ENCODE measurements at places on chromosomes 1 and 21.
A peak's percentile ranks its signal among the peaks of the same experiment; 100 is the strongest.

- peak; percentile 68 for DNase-seq
Observed at GRCh38 chr21:42091899-42092508, 20.9 kb downstream of the UMODL1 start.

DNA sequence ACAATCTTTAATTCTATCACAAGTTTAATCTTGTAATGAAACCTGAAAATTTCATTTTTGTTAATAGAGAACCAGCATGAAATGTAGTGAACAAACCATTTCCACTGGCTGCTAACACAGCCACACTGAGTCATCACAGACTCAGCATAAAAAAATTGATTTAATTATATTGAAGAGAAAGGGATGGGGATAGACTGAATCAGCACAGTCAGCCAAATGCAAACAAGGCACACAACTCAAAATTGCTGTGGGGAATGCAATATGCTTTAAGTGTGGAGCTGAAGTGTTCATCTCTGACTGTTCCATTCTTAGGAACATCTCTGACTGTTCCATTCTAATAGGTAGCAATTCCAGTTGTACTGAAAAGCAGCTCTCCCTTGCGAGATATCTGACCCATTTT is 299.8 kb downstream of the MRPL39 start:
- DNase-seq = no peak

- DNase-seq = no peak
Observed at GRCh38 chr1:223358826-223359225, 5.2 kb downstream of the SUSD4 start.

DNA sequence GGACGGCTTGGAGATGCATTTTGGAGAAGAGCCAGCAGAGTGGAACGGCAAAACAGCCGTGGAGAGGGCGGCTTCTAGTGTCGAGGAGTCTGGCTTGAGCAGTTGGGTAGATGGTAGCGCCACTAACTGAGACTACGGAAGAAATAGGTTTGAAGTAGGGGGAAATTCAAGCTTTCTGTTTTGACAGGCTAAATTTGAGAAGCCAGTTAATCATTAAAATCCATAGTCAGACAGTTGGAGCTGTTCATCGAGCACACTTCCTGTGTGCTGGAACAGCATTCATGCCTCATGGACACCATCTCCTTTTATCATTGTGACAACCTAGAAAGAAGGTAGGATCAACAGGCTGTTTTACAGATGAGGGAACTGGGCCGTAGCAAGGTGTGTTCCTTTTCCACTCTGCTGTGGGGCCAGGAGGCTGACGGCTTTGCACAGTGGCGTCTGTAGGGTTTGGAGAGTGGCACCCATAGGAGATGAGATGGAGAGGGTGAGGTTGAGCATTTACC is 3.4 kb upstream of the PKLR start:
- no peak for DNase-seq

DNA sequence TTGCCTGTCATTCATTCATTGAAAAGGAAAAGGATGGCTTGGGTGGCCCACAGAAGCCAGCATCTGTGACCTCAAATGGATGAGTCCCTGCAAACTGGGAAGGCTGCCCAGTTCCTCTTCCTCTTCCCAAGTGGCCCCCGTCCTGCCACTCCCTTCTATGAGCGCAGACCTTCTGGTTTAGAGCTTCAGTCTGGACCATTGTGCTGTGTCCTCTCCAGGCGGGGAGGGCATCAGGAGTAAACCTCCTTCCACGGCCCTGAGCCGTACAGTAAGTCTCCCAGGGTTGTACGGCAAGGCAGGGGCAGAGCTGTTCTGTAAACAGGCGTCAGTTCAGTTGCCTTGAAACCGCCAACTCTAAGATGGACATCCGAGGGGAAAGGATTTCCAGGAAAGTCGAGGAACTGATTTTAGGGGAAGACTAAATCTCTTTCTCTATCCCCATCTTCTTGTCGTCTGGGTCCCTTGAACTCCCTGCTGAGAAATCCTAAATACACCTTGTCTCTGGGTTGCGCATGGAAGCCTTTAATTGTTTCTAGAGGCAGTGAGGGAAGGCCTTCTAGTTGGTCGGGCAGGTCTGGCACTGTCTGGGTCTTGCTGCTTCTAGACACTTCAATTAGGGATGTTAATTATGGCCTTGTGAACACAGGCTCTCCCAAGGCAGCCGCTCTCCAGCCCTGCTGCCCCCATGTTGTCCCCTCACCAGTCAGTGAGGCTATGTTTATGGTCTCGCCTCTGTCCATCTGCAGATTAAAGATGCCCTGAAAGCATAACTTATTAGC is 22.1 kb downstream of the SOX13 start:
- DNase-seq = no peak

- no peak for DNase-seq
Observed at GRCh38 chr1:94013367-94013878, 104.2 kb upstream of the GCLM start.

DNA sequence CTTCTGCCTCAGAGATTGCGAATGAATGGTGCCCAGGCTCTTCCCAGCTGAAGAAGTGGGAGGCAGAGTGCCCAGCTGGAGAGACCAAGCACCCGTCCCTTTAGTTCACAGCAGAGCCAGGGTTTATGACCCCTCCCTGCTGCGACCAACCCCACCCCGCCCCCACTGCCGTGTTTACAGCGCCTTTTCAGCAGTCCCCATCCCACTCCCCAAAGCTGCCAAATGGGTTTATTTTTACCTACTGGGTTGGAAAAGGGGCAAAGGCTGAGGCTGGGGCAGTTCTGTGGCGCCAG is 23.6 kb downstream of the DYRK3 start:
- DNase-seq = no peak

- DNase-seq = no peak
Observed at GRCh38 chr1:101051688-101052638, 26.4 kb upstream of the DPH5 start.

DNA sequence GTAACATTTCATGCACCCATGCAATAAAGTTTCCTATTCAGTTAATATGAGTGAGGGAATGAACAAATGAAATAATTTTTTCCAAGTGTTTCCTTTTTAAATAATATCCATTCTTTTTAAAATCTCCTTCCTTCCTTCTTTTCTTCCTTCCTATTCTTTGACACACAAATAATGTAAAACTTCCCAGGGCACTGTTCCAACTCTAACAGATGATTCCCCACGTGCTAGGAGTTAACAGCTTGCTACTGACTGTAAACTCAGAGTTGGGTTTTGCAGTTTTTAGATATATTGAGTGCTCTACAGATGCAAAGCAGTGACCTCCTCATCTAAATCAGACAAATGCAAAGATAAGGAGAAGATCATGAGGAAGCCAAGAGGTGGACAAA is 54.0 kb upstream of the POU2F1 start:
- no peak for DNase-seq

All from iPS-NIHi11 (cell line).